ENCODE measurements at places on chromosomes 6 and 20.

- no peak for DNase-seq
Observed at GRCh38 chr6:145532361-145532760, 203.0 kb downstream of the EPM2A start.

GRCh38 chr20:32567384-32568178 is 17.6 kb downstream of the NOL4L start:
- DNase-seq, result no peak

GRCh38 chr6:45965007-45965406 is 50.7 kb downstream of the CLIC5 start:
- no peak for DNase-seq

GRCh38 chr6:85576476-85576875 is 17.2 kb downstream of the SNX14 start:
- DNase-seq, result no peak

- DNase-seq, result no peak
Observed at GRCh38 chr20:37523911-37524700, 3.1 kb downstream of the NNAT start.

DNA sequence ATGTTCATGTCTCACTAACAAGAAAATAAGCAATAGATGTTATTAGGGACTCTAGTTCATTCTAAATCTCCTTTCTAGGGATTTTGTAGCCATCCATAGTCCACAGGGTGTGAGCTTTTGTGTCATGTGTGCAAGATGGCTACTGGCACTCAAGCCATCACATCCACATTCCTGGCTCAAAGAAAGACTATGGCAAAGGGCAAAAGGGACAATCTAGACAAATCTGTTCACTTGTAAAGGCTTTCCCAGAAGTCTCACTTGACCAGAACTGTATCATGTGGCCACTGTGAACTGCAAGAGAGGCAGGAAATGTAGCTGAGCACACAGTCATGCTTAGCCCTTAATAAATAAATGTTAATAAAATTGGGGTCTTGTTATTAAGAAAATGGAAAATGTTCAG is 212.6 kb upstream of the EXOC2 start:
- DNase-seq, result no peak

GRCh38 chr6:90319979-90320685 is 23.5 kb upstream of the BACH2 start:
- DNase-seq, result no peak

DNA sequence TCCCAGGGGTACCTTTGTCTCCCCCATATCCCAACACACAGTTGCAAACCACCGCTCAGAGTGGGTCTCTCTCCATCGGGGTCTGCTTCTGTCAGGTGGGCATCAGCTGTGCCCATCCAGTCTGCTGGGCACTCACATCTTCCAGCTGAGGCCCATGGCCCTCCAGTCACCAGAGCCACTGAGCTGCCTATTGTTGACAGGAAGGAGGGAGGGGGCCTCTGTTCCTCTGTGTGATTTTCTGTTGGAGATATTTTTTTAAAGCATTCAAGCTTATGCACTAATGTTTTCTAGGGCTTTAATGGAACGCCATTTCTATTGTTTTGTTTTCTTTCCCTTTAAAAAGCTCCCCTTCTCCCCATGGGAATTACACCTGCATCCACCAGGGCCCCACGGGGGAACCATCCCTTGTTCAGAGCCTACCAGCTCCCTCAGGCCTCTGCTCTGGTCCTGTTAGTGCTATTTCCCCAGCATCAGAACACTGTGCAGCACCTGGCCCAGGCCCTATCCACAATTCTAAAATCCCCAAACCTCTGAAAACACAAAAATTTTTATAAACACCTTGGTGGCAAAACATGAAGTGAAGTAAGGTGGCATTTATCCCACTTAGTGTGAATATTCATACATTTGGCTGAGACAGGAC is 326.2 kb downstream of the CD83 start:
- no peak for DNase-seq

DNA sequence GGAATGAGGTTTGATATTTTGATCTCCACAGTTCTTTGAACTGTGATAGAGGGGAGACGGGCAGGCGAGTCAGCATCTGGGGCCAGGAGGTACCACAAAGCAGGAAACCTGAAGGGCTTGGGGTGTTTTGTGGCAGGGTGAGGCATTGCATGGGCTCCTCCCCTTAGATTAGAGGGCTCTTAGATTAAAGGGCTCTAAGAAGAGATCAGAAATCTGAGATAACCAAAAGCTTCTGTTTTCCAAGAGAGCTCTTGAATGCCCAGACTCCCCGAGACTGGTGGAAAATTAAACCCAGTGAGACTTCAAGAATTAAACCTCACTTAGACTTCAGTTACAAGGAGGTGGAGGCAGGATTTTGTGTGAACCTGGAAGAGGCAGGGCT is 2.4 kb upstream of the GPX5 start:
- no peak for DNase-seq

DNA sequence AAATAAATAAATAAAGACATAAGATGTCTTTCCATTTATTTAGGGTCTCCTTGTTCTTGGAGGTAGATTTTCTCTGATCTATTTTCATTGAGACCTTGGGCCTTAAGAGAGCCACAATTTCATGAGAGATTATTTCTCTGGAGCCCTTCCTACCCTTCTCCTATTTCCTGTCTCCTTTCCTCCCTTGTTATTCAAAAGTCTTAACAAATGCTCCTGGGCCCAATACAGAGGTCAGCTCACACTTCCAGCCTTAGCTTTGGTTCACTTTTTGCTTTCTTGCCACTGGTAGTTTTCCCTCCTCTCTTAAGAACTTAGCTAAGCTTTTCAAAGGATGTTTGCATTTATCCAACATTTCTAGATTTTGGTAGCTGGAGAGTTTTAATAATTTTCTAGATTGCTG is 44.0 kb downstream of the PTPRA start:
- no peak for DNase-seq

DNA sequence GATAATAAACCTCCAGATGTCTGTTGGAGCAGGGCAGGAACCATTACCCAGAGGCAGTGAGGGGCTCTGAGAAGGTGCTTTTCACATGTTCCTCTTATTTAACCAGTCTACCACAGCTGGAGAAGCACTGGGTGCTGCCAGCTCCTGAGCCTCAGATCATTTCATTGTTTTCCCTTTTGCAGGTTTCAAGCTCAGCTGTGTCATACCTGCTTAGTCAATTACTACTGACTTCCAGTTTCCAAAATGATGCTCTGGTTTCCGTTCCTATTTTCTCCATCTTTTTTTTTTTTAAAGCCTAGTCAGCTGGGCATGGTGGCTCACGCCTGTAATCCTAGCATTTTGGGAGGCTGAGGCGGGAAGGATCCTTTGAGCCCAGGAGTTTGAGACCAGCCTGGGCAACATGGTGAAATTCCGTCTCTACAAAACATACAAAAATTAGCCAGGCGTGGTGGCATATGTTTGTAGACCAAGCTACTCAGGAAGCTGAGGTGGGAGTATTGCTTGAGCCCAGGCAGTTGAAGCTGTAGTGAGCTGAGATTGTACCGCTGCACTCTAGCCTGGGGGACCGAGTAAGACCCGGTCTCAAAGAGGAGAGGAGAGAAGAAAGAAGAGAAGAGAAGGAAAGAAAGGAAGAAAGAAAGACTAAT is 6.7 kb downstream of the FLOT1 start:
- DNase-seq, result no peak

- DNase-seq, result no peak
Observed at GRCh38 chr6:76465410-76465809, 392.9 kb upstream of the IMPG1 start.

DNA sequence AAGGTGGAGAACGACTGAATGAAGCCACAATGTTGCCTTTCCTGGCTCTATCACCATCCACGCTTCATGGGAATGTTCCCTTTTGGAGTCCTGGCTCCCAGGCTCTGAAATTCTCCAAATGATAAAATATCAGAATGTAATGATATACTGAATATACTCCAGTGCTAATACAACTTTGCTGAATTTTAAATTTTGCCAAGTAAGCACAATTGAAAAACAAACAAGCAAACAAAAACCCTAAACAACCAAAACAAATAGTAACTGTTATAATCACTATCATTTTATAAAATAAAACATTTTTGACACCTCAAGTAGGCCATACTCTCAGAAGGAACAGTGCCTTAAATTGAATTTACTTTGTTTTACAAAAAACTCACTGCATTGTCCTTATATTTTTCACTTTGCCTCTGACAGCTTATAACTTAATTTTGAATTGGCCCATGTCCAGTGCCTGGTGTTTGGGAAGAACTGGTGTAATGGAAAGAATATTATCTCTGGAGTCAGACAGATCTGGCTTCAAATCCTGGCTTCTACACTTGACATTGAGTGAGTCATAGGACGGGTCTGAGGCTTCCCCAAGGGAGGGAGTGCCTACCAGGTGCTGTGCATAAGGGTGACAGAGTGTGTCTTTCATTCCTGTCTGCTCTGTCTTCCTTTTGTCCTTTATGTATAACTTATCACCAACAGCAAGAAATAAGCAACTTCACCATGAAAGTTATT is 698.3 kb downstream of the EPM2A start:
- DNase-seq, result no peak

DNA sequence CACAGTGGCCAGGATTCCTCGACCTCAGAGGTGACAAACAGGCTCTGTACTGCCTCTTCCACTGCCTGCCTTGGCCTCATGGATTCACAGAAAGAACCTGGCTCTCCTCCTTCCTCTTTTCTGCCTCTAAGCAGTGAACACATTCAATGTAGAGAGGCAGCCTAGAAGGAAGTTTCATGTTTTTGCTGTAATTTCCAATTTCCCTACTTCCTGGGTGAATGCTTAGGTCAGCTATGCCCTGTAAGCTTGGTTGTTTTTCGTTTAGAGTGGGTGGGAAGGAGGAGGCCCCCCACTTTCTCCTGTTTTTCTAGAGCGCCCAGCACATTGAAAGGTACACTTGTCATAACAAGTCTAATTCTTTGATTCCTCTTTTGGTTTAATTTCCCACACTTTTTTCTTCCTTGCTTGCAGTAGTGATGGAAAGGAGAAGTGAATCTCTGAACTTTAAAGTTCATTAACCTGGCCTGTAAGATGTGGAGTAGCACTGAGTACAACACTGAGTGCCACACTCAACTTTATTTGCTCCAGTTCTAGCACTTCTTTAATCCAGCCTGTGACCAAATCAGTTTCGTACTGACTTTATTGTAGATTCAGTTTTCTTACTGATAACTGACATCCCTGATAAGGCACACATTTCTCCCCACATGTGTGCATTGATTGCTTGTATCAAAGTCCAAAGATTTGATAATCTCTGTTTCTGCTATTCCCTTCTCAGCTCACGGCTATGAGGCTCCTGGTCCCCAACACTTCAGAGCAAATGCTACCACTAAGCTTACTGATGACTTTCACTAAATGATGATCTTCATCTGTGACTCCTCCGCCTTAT is 100.0 kb upstream of the MAN1A1 start:
- no peak for DNase-seq
